ENCODE measurements at places on chromosomes 4 and X.

DNA sequence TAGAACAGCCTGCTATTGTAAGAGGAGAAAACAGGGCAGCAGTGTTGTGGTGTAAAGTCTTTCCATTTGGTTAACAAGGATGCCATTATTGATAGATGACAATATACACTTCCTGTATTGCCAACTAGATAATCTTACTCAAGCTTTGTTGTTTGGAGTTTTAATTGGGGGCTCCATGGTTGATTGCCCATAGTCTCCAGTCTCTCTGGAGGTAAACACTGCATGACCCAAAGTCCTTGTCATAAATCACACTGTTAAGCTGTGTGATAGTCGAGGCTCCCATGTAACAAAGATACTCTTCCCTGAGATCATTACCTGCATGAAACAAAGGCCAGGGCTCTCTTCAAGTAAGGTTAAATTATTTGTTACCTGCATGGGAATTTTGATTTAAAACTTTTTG is 394.6 kb downstream of the C4orf33 start:
- no peak for DNase-seq

DNA sequence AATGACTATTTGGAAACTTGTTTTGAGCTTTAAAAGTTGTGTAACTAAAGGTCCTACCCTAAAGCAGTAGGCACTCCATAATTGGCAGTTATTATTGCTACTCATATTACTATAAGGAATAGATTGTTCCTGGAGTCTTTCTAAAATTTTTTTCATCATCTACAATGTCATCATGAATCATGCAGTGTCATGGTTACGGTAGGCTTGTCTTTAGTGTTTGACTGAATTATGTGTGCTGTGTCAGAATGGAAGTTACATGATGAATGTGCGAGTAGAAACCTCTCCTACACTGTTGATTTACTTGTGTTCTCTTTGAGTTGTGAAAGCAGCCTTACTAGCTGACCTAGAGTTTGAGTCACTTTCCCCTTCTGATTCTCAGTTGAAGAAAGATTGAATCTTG is 1099.9 kb downstream of the RAPGEF2 start:
- DNase-seq, result no peak

- no peak for DNase-seq
Observed at GRCh38 chrX:115591420-115591819, 30.4 kb downstream of the PLS3 start.

GRCh38 chr4:103786593-103786992 is 66.8 kb upstream of the TACR3 start:
- no peak for DNase-seq

GRCh38 chrX:74133156-74133796 is 170.7 kb upstream of the ZCCHC13 start:
- DNase-seq, result peak; percentile 64

DNA sequence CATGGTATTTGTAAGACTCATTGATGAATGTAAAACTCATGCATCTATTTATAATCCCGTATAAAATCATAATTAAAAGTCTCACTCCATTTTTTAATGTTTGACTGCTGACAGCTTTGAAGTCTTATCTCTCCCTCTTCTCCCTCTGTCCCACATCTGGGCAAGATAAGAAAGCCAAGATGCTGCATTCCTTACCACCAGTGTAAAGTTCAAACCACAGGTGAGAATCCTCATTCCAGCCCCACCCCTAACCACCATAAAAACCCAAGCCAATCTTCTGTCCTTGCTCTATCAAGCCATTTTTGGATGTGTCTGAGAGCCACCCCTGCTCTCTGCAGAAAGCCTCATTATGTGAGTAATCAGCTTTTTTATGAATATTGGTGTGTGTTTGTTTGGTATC is 59.3 kb upstream of the MAGED1 start:
- no peak for DNase-seq

DNA sequence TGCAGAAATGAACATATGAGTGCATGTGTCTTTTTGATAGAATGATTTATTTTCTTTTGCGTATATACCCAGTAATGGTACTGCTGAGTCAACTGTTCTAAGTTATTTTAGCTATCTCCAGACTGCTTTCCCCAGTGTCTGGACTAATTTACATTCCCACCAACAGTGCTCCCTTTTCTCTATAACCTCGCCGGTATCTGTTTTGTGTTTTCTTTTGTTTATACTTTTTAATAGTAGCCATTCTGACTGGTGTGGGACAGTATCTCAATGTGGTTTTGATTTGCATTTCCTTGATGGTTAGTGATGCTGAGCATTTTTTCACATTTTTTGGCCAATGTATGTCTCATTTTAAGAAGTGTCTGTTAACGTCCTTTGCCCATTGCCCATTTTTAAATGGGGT is 218.6 kb upstream of the KCNIP4 start:
- no peak for DNase-seq

- no peak for DNase-seq
Observed at GRCh38 chrX:48531358-48531959, 8.1 kb upstream of the TBC1D25 start.

DNA sequence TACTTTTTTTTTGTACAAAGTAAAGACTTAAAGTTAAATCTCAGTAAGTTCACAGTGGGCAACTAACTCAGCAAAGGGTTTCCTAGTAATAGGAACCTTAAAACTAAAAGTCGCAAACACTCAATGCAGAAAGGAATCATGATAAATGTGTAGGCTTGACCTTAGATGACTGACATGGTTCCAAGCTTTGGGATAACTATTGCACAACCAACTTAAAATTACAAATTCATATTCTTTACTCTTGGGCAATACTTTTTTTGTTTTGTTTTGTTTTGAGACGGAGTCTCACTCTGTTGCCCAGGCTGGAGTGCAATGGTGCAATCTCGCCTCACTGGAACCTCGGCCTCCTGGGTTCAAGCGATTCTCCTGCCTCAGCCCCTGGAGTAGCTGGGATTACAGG is 8.2 kb downstream of the ELOVL6 start:
- no peak for DNase-seq

DNA sequence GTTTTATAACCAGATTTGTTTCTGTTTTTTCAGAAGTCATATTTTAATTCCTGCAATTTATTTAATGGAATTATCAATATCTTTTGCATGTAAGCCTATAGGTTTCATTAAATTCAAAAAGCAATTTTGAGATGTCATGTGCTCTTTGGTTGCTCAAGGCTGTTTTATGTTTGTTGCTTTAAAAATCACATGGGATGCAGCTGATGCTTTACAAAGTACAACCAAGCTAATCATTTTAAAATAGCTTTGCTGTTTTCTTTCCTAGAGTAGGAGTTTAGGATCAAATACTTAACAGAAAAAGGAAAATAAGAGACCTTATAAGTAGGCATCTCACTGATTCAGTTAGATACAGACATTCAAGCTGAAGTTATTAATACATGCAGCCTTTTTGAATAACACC is 11.3 kb downstream of the CPEB2 start:
- DNase-seq, result no peak

DNA sequence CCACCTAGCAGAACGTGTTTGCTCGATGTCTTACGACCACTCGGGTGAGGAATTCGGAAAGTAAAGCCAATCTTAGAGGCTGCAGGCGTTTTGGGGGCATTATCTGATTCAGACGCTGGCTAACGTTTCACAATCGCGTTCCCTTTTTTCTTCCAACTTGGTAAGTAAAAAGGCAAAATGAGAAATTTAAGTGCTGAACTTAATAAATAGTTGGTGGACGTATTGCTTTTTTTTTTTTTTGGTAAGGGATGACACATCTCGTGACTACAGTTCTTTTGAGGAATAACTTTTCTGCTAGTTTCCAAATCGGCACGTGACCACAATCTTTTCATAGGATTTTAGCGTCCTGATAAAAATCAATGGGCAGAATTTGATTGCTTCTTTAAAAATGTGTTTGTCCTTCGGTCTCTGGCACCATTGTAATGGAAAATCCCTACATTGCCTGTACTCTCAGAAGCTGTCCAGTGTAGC is 848 bp downstream of the RAB9A start:
- DNase-seq, result no peak

- no peak for DNase-seq
Observed at GRCh38 chr4:125350470-125351135, 35.8 kb downstream of the FAT4 start.

GRCh38 chr4:73181231-73181630 is 77.4 kb downstream of the ANKRD17 start:
- DNase-seq, result no peak

- DNase-seq, result no peak
Observed at GRCh38 chrX:140572724-140573123, 67.9 kb upstream of the SOX3 start.

DNA sequence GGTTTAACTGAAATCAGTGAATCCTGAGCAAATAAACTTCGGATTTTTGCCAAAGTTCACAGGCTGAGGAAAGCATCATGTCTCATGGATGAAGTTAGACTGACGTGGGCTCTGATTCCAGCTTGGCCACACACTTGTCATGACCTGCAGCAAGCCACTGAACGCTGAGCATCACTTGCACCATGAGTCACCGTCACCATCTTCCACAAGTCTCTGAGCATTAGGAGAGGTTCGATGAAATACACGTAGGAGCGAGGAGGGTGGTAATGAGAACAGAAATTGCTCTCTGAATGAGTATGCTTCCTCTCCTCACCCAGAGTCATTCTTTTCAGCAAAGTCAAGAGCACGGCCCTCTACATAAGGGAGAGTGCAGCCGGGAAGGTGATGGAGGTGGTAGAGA is 3.8 kb upstream of the TRIML2 start:
- DNase-seq, result no peak

DNA sequence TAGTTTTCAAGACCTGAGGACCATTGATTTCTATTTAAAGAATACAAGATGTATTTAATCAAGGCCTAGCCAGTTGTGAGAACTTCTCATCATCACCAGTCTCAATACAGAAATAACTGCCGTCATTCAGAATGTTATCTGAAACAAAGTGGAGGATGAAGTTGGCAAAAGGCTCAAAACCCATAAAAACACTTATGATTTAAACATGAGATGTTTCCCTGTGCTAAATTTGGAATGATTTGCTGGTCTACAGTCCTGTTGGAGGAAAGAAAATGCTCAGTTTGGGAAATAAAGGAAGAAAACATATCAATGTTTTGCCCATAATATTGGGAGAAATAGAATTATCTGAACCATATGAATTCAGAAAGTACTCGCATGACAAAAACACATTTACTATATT is 192.2 kb downstream of the ADGRA3 start:
- DNase-seq, result no peak

- no peak for DNase-seq
Observed at GRCh38 chr4:53348046-53348445, 17.8 kb downstream of the SCFD2 start.

DNA sequence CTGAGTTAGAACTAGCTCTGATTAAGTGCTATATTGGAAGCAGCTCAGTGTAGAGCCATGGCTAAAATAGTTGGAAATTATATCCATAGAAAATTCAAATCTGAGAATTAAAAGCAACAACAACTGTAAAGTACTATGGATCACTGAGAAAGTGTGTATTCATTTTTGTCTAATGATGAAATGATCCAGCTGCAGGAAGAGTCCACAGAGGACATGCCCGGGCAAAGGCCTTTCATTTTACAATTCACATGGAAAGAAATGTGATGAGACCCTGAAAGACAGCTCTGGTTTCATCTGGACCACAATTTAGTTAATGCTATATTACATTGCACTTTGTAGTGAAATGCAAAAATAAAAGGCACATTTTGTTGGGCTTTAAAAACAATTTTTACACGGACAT is 196.8 kb upstream of the FAT1 start:
- DNase-seq, result no peak

DNA sequence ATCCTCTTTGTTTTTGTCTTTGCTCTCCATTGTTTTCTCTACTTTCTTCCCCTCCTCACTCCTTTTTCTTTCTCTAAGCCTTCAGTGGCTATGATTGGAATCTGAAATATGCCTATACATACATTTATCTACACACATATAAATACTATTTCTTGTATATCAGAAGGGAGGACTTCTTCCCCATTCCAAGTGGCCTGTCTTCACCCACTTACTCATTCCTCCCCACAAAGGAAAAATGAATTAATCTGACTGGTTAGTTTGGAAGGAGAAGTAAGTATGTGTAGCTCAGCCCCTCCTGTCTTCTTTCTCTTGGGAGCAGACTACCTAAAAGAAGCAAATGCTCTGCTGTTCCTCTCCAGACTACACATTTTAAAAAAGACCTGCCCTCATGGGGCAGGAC is 17.7 kb downstream of the GUCY2F start:
- no peak for DNase-seq

GRCh38 chr4:20431543-20431951 is 179.8 kb downstream of the SLIT2 start:
- DNase-seq, result no peak

DNA sequence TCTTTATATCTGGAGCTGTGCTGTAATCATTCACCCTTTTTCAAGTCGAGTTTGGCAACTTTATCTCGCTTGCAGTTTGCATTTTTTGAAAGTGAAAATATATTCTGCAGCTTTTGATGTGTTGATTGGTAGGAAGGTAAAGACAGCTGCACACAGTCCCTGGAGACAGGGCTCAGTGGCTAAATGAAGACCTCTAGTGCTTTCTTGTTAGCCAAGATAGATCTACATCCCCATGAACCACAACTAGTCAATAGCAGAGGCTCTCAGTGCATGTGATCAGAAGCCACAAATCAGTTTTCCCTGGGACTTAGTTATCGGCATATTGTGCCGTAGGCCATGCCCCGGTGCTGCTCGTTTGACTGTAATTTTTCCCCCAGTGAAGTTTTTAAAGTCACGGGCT is 587.7 kb upstream of the PITX2 start:
- DNase-seq, result no peak

DNA sequence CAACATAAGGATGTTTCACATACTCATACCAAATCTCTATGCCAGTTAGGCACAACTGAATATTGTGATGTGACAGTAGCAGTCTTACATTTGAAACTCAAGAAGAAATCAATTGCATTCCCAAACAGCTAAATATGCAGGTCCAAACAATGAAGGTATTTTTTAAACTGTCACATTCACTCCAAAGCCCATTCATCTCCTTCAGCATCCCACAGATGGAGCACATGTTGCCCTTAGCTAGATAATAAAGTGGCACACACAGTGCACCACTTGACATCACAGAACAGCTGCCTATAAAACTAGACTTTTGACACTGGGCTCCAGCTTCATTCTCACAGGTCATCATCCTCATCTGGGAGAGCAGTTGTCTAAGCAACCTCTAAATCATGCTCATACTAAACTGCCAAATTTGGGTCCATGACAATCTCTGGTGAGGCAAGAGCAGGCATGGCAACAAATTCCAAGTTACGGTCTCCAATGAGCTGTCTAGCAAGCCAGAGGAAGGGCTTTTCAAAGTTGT is 26.2 kb upstream of the ARHGEF6 start:
- no peak for DNase-seq

DNA sequence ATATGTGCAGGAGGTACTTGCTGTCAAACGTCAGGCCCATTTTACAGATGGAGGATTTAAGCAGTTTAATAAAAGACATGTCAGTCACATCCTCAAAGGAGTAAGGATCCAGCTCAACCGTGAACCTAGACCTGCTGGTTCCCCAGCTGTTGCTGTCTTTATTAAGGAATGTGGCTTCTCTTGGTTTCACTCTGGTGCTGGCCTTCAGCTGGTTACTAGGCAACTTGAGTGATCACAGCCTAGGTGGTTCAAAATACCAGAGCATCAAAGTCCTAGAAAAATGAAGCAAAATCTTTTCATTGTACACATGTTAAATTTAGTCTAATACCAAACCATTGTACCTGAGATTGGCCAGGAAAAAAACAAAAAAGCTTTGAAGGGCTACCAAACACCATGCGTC is 32.7 kb upstream of the GLRA2 start:
- no peak for DNase-seq

All from natural killer cell treated with Interleukin-12 subunit alpha and Interleukin-12 subunit beta and Interleukin-15 and Interleukin-18, amount 100 ng/mL, for 72 hours (primary cell).